ENCODE measurements at places on chromosomes 13 and 19. TPM values are rescaled to one million over a fixed set of nuclear protein-coding genes. Genes with fewer than 3 reads are reported as not detected.

ZNF317 gene
- total RNA-seq, result 18.3 TPM

FEM1A gene
- total RNA-seq, result 14.4 TPM

- no peak for DNase-seq
Observed at GRCh38 chr19:32372726-32373517, 27.5 kb downstream of the ZNF507 start.

DNA sequence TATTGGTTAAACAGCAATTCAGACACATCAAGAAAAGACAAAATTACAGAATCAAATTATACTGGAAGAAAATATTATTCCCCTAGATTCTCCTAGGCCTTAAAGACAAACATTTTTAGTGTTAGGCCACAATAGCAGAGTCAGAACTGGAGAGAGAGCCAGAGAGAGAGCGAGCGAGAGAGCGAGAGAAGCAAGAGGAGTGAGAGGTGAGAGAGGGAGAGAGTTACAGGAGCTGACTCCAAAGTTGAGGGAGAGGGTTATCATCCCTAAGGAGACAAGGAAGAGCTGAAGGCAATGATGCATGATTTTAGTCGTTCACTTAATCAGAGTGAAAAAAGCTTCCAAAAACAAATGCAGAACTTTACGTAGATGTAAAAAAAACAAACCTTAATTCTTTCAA is 20.2 kb upstream of the ZNF227 start:
- no peak for DNase-seq

- DNase-seq, result no peak
Observed at GRCh38 chr13:23723471-23723870, 153.3 kb downstream of the TNFRSF19 start.

GRCh38 chr13:36068991-36069390 is 62.2 kb downstream of the DCLK1 start:
- no peak for DNase-seq

GRCh38 chr13:77868717-77869116 is 49.9 kb downstream of the EDNRB start:
- DNase-seq, result no peak

ZNF331 gene
- 23.4 TPM for total RNA-seq

GRCh38 chr13:40178130-40178529 is 488.3 kb downstream of the FOXO1 start:
- DNase-seq, result no peak

- no peak for DNase-seq
Observed at GRCh38 chr13:29884671-29885430, 34.4 kb upstream of the UBL3 start.

DNA sequence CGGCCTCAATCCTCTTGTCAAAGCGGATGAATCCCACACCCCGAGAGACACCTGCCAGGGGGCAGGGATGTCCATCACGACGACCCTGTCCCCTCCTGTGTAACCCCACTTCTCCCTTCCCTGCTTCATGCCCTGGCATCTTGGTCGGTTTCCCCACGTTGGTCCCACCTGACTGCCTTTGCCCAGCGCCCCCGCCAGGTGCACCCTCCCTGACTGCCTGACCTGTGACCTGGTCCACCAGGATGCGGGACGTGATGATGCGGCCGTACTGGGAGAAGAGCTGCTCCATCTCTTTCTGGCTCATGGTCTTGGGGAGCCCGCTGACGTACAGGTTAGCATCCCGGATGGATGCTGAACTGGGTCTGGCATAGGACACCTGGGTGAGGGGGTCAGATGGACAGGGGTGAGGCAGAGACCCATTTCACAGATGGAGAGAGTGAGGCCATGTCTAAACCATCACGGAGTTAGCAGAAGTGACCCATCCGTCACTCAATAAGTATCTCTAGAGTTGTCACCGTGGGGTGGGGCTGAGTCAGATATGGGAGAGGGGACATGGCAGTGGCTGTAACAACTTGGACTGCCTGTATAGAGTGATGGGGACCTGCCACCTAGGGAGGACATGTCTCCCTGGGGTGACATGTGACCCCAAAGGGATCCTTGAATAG is 22.5 kb downstream of the ELAVL3 start:
- no peak for DNase-seq

- no peak for DNase-seq
Observed at GRCh38 chr19:46115396-46116106, 8.9 kb downstream of the IGFL3 start.

KL gene
- total RNA-seq, result 1.5 TPM

- no peak for DNase-seq
Observed at GRCh38 chr13:38868870-38869269, 121.8 kb downstream of the STOML3 start.

- no peak for DNase-seq
Observed at GRCh38 chr19:1407528-1408299, at the start of gene DAZAP1. DAZAP1 (plus strand) TSS chr19:1407586; CDS start chr19:1407774, 188 bp downstream.

GRCh38 chr13:25218019-25218418 is 45.9 kb upstream of the AMER2 start:
- no peak for DNase-seq

GRCh38 chr13:109093998-109094397 is 464.6 kb downstream of the MYO16 start:
- no peak for DNase-seq

- DNase-seq, result no peak
Observed at GRCh38 chr13:40749327-40749726, 21.7 kb downstream of the MRPS31 start.

RASAL3 gene
- 0.64 TPM for total RNA-seq

- DNase-seq, result no peak
Observed at GRCh38 chr13:84741253-84741652, 859.0 kb upstream of the SLITRK1 start.

GRCh38 chr13:77508959-77509620 is 26.4 kb upstream of the SCEL start:
- DNase-seq, result no peak

DNA sequence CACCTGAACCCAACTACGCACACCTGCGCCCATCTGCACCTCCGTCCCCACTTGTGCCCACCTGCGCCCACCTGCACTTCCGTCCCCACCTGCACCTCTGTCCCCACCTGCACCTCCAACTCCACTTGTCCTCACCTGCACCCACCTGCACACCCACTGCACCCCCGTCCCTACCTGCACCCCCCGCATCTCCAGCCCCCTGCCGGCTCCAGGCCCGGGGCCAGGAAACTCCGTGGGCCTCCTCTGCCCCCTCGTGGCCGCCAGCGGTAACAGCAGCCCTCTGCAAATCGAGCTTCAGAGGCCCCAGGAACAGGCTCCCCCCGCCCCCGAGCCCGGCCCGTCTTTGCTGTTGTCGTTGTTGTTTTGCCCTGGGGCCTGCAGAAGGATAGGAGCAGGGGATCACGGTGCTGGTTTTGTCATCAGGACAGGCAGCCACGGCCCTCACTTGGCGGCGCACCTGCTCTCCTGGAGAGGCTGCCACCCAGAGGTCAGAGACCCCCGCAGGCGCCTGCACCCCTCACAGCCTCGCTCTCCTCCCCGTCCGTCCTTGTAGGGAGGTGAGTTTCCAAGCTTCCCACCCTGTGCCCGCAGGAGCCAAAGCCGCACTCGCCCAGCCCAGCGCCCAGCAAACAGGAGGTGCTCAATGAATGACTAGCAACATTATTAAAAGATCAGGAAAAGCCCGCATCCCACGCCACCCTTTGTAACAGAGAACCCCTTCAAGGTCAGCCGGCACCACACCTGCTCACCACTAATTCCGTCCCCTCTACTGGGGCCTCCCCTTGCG is 65.4 kb downstream of the GNG7 start:
- DNase-seq, result peak; percentile 78

- DNase-seq, result no peak
Observed at GRCh38 chr19:38737281-38737865, 6.9 kb downstream of the CAPN12 start.

- DNase-seq, result no peak
Observed at GRCh38 chr13:27130223-27130978, 41.2 kb downstream of the USP12 start.

DNA sequence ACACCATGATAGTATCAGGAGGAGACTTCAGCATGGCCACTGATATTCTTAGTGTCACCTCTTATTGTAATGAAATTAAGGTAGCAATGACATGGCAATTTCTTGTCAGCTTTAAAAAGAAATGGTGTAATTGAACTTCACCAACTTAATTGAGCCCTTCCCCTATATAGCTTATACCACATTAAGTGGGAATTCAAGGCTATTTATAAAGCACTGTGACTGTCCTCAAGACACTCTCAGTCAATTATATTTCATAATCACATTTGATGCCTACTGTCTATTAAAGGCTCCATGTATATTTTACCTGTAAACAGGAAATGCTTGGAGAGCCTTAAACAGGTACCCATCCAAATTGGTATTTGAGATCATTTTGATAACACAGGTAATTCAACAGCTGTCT is 28.3 kb downstream of the KLF12 start:
- DNase-seq, result no peak

DNA sequence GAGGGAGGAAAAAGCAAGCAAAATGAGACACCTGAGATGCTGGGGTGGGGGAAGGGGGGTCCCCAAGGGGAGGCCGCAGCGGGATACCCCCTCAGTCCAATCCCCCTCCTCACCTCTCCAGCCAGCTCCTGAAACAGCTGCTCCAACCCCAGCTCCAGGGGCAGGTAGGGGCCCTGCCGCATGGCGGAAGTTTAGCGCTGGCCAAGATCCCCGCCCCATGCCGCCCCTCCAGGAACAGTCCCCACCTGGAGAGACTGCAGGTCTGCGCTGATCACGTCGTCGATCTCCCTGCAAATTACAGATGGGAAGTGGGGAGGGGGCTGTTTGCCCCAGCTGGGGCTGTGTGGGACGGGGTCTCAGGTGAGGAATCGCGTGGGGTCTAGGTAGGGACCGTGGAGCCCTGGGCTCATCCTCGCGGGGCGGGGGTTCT is 9.0 kb downstream of the CAPN12 start:
- no peak for DNase-seq

GRCh38 chr19:41366089-41366488 is 2.1 kb upstream of the B9D2 start:
- no peak for DNase-seq

- DNase-seq, result no peak
Observed at GRCh38 chr19:40990972-40991381, at the start of gene CYP2B6. CYP2B6 (plus strand) TSS chr19:40991282; CDS start chr19:40991306, 24 bp downstream.

DNA sequence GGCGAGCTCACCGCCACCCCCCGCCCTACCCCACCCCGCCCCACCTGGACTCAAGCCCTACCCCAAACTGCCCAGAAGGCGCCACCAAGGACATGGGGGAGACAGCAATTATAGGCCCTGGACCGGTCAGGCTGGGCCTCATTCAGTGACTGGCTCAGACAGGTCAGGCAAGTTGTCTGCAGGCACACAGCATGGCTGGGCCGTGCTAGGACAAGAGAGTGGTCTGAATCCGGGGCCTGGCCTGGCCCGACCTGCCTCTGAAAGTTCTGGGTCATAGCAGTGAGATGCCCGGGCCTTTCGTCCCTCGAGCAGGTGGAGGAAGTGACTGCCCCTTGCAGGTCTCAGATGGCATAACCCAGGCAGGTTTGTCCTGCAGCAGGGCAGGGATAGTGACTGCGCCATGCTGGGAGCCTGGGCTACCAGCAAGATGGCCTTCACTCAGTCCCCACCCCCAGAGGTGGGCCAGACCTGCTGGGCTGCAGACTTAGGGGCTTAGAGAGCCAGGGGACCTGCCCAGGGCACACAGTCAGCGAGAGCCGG is 21.0 kb downstream of the COMP start:
- DNase-seq, result no peak

All from cerebellum (tissue), 4 donors.